ENCODE measurements at places on chromosomes 2 and 18. TPM values are rescaled to one million over a fixed set of nuclear protein-coding genes. Genes with fewer than 3 reads are reported as not detected.

GRCh38 chr2:1628893-1629292 lies 115.4 kb downstream of the PXDN start:
- peak; percentile 68 for DNase-seq

The NEU4 gene
- total RNA-seq = 5.9 TPM

GRCh38 chr2:144566448-144566847 lies 46.5 kb upstream of the ZEB2 start:
- no peak for DNase-seq

DNA sequence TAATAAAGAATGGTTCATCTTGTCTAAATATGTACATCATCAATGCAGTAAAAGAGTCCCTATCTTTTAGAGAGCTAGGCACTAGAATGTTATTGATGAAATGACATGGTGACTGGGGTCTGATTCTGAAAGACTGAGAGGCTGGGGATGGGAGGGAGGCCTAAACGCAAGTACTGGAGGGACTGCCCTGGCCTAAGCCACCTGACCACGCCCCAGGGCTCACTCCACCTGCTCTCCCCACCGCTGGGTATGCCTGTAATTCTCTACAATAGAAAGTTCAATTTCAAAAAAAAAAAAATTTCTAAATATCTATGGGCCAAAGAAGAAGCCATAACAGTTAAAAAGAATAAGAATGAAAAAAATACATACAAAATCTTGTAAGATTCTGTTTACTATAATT lies 194.0 kb downstream of the HDAC4 start:
- no peak for DNase-seq

The ESPNL gene
- total RNA-seq = not detected

DNA sequence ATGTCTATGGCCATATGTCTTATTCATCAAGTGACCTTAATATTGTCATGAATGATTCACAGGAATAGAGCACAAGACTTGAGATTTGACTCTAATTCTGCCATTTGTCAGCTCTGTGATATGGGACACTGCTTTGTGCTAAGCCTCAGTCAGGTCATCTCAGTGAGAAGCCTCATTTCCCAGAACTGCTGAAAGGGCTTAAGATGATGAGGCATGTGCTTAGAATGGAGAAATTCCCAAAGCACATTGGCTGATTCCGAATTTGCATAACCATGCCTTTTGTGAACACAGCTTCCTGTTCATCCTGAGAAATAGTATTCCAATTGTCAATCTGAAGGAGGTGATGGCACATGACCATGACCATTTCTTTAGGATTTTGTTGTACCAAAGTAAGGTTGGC lies 218.1 kb downstream of the ALK start:
- no peak for DNase-seq

The IL1A gene
- 1.0 TPM for total RNA-seq

The UGT1A4 gene
- 0.10 TPM for total RNA-seq

DNA sequence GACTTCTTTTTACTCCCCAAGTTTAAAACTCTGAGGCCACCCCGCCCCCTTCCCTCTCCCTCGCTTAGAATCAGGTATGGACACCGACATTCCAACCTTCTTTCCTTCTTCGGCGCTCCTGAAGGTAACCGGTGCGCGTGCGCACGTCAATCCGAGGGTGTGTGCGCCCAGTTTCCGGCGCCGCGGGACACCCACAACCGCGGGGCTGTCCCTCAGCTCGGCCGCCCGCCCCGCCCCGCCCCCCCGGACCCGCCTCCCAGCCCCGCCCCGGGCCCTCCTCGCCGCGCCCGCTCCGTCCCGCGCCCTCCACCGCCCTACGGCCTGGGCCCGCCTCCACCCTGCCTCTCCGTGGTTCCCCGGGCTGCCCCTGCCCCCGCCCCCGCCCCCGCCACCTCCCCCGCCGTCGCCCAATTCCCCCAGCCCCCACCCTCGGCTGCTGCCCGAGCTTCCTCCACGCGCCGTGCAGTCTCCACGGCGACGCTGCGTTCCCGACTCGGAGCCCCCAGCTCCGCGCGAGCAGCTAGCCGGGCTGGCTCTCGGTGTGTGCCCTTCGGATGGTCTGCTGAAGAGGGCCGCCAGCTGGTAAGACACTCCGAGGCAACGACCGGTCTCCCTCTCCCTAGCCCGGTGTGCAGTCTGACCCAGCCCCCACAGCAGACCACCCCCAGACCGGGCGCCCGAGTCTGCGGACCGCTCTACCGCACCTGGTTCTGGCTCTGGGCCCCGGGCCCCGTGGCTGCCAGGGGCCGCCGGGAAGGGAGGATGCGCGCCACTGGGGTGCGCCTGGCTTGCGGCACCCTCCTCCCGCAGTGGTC lies 635 bp downstream of the ERICH2 start:
- peak; percentile 76 for DNase-seq

DNA sequence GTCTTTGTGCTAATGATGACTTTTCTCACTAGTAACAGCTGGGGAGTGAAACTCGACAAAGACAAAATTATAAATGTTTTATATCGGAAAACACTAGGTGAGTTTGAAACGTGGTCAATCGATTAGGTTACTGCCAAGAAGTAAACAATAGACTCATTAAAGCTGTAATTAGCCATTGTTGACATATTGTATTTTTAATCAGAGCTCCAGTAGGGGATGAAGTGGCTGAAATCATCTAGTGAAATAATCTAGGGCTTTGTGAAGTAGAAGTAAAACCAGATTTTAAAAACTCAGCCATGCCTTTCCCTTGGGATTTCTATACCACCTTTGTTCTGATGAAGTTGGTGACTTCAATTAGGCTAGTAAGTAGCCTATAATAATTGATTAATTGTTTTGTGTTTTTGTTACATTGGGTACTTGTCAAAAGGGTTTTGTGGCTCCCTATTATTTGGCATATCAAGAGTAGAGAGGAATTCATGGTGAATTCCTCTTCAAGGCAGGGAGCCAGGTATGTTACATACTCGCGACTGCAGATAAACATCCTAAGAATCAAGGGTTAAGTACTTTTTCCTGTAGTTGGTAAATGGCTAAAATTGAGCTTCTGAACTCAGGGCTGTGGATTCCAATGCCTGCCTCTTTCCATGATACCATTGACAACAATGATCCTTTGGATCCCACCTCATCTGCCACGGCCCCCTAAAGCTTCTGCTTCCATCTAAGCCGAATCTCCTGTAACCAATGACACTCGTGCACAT lies 31.6 kb downstream of the RAB27B start:
- DNase-seq = no peak

Measured in Caki2 (cell line).